MM.1S (cell line): ENCODE measurements at places on chromosomes 3 and 15.
A peak's percentile ranks its signal among the peaks of the same experiment; 100 is the strongest.

GRCh38 chr15:58506783-58507668 lies 75.2 kb downstream of the LIPC start:
- no peak for DNase-seq

GRCh38 chr3:111072031-111072921 lies 660 bp downstream of the NECTIN3 start:
- DNase-seq: peak; percentile 37

DNA sequence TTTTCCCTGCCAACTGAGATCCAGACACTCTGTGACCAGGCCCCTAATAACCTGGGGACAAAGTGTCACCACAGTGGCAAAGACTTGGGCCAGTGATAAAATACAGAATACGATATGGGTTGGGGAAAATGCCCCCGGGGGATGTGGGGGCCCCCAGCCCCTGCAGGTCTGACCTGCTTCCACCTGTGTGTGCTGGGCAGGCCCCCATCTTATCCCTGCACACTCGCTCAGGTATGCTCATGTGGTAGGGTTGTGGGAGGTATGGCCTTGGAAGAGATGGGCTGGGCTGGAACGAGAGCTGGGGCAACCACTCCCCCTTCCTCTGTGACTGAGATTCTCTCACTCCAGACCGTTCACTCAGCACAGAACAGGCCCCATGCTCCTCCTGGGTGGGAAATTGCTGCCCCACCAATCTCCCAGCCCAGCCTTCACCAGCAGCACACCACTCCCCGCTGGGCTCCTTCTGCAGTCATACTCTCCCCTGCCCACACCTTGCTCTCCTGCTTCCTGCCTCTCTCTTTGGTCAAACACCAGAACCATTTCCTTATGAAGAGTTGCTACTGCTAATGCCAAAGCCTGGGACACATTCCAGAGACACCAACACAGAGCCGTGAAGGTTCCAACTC lies 9.6 kb upstream of the CPEB1 start:
- DNase-seq: no peak

GRCh38 chr3:186552408-186553031 lies 8.3 kb upstream of the CRYGS start:
- no peak for DNase-seq

- no peak for DNase-seq
These were observed at the start of gene CLDN11 for GRCh38 chr3:170418422-170419398. CLDN11 (plus strand) TSS chr3:170418868; CDS start chr3:170419067, 199 bp downstream.

DNA sequence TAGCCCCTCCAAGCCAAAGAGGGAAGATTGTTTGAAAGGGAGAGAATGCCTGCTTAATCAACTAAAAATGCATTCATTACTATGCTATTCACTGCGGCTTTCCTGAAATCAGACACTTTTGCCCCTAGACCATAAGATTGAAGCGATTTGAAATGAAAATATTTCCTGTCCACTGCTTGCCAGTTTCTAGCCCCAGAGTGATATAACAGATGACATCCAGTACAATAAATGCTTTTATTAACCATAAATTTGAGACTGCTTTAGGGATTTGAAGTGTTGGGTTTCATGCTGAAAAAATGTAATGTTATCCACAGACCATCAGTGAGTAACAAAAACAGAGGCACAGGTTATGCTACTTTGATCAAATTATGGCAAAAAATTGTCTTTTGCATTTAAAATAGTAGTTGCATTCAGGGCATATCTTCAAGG lies 14.1 kb downstream of the IL17RD start:
- no peak for DNase-seq
